GM13977 (cell line): ENCODE measurements at places on chromosomes 4 and X.

GRCh38 chrX:48541140-48541814 is 1.8 kb downstream of the TBC1D25 start:
- DNase-seq = no peak

- DNase-seq = no peak
Observed at GRCh38 chrX:112849016-112849415, 8.4 kb upstream of the AMOT start.

GRCh38 chr4:146061610-146062334 is 113.7 kb upstream of the LSM6 start:
- no peak for DNase-seq

DNA sequence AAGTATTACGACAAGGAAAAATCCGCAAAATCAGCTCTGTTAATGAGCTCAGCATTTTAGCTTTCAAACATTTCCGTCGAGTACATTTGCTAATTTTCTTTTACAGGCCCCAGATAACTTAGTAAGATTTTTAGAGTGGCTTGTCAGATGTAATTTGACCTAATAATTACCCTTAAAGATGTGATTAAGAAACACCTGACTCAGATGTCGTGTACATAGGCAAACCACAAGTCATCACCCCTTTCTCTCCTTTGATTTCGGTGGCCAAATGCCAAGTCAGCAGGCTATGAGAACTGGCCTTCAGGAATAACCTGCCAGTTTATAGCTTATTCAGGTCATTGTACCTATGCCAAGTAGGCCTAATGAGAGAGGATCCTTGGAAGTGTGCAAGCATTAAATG is 369.6 kb downstream of the PCDH7 start:
- no peak for DNase-seq

DNA sequence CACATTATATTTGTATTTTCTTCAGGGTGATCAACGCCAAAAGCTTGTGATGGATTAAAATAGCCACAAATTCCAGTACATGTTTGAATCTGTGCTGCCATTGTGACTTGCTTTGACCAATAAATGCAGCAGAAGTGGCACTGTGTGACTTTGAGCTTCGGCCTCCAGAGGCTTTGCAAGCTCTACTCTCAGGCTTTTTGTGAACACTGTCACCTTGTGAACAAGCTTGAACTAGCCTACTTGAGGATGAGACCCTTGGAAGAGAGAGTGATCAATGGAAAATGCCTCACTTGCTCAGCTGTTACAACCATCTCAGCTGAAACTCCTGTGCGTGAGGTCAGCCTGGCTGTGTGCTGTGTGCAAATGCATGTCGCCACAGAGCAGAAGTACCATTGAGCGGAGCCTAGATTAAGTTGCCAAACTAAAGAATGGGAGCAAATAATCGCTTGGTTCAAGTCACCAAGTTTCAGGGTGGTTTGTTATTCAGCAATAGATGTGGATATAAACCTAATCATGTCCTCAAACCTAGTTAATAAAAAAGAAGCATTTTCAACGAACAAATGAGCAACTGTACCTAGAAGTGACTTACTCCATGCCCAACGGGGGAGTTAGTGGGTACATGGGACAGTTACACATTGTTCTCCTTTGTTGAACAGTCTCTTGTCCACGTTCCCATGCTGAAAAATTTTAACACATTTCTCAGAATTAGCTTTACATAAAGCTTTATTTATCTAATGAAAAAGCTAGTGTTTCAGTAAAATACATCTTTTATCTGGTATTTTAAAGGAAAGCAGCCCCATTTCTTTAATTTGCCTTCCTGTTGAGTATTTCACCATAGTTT is 23.5 kb downstream of the NOA1 start:
- no peak for DNase-seq

DNA sequence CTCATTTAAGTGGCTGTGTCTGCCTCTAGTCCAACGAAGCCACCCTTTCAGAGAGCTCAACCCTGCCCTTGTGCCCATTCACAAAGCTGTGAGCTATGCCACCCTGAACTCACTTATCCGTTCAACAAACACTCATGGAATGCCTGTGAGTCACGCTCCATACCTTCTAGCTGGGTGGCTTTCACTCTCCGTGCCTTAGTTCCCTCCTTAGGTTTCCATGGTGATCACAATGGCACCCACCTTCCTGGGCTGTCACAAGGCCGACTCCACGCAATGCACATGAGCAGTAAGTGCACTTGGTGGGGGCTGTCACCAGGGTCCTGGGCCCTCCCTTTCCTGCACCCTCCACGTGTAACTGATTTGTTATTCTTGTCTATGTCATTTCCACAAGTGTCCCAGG is 37.2 kb upstream of the PPP2R2C start:
- DNase-seq = no peak

GRCh38 chr4:72663828-72664227 is 94.8 kb upstream of the ADAMTS3 start:
- no peak for DNase-seq

GRCh38 chrX:134013092-134013497 is 27.7 kb upstream of the GPC3 start:
- no peak for DNase-seq

DNA sequence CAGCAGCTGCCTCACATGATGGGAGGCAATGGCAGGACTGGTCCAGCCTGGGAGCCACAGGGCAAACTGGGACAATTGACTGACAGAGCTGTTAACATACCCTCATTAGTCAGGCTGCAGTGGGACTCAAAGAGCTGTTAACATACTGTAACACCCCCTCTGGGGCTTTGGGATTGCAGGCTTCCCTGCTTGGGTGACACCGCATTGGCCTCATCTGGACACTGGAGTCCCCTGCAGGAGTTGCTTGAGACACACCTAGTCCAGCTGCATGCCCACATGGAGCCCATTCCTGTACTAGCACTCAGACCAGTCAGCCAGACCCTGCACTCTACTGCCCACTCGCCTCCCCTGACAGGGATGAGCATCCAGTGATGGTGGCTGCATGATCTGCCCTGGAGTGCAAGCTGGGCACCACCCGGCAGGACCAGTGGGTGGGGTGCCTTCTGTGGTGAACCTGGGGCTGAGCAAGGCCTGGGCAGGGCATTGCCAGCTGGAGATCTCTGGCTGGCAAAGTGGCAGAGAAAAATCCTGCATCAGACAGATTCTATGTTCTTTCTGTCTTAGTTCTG is 138.8 kb downstream of the DTHD1 start:
- DNase-seq = no peak

DNA sequence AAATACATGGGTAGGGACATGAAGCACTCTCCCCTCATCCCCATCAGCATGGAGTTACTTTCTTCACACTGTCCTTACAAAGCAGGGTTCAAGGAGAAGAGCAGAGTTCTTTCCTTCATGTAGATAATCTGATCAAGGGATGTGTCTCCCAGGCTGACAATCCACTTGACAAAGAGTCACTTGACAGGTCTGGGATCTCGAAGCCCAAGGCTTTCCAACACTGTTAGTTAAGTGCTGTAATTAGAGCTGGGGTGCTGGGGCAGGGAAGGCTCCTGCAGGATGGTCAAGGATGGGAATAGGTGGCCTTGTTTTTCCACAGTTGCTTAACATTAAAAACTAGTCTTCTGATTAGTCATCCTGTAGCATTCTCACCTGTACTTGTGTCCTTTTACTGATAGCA is 38.0 kb downstream of the CCNG2 start:
- no peak for DNase-seq

- no peak for DNase-seq
Observed at GRCh38 chr4:55030589-55030988, 94.8 kb downstream of the KDR start.

GRCh38 chr4:171954650-171955049 is 141.4 kb downstream of the GALNTL6 start:
- no peak for DNase-seq

DNA sequence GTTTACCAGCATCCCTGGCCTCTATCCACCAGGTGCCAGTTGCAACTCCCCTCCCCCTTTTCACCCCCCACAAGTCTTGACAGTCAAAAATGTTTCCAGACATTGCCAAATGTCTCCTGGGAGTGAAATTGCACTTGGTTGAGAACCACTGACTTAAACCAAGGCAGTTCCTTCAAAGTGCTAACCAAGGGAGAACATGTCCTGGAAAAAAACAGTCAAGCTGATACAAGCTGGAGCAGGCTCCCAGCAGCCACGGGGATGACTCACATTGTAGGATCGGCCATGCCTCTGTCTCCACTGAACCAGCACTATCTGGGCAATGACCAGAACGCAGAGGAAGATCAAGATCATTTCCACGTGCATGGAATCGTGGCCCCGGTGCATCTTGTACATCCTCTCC is 11.4 kb downstream of the RNF175 start:
- no peak for DNase-seq

DNA sequence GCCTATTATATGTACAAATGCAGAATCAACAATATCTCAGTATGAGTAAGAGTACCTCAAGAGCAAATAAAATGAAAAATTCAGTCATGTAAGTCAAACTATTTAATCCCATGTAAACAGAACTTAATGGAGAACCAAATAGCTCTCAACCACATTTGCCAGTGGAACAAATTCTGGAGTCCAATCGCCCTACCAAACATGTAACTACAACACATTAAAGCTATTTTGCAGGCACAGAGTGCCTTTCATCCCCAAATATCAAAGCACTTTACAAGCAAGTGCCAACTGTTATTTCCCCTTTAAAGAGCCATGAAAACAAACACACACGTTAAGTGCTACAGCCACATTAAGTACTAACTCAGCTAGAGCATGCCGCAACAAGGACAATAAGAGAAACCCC is 51.3 kb downstream of the PCDH19 start:
- no peak for DNase-seq

DNA sequence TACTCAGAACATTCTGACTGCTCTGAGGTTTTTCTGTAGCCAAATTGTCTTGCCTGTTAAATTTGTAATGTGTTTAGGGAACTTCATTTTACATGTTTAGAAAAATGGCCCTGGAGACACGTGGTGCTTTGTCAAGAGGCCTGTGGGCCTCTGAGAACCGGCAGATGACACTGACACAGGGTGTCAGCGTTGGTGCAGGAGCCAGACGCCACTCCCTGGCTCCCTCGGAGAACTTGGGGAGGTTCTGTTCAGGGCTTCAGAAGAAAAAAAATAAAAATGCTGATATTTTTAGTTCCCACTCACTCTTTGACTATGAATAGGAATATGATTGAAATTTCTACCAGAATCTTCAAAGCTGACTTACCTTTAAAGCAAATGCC is 190.9 kb upstream of the GATB start:
- DNase-seq = no peak

GRCh38 chr4:53501561-53501960 is 89.7 kb downstream of the LNX1 start:
- DNase-seq = no peak

DNA sequence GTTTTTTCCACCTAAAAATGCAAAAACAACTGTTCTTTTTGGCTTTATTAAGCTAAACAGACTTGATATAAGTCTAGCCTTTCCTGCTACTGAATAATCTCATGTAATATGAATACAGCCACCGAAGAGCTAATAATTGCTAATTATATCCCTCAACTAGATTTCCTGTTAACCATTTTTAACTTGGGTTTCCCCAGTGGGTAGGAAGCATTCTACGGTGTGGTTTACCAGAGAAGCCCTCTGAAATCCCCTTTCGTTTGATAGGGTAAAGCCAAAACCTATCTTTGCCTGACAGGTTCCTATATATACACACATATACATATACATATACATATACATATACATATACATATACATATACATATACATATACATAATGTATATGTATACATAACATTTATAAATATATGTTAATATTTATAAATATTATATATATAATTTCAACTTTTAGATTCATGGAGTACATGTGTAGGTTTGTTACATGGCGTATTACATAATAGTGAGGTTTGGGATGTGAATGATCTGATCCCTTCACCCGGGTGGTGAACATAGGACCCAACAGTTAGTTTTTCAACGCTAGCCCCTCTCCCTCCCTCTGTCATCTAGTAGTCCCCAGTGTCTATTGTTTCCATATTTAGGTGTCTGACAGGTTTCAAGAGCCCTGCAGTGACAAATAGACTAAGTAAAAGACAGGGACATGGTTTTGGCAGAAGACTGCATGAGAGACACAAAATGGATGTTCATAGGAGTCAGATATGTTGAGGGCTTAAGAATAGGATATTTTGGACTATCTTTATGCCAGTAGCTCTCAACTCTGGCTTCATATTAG is 62.4 kb downstream of the ATXN3L start:
- DNase-seq = no peak

- DNase-seq = no peak
Observed at GRCh38 chrX:118552121-118552900, 56.7 kb downstream of the DOCK11 start.

- DNase-seq = no peak
Observed at GRCh38 chrX:140273921-140274320, 230.9 kb downstream of the SOX3 start.

- peak; percentile 23 for DNase-seq
Observed at GRCh38 chrX:21479695-21480270, 105.6 kb downstream of the CNKSR2 start.

GRCh38 chr4:74969507-74970474 is 36.9 kb downstream of the PARM1 start:
- DNase-seq = no peak

DNA sequence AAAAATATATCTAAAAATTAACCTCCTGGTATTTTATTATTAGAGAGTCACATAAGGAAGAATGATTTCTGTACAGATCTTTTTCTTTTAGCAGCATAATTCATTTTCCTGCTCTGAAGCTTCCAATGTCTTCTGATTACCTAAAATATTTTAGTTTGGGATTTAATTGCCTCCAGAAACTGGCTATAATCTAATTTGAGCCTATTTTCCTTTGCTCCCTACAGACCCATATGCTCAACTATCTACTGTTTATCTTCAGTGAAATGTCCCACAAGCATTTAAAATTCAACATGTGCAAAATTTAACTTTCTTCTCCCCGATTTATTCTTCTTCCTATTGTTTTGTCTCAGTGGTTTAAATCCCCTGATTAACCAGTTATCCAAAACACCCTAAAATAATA is 29.1 kb downstream of the NPY2R start:
- DNase-seq = no peak

DNA sequence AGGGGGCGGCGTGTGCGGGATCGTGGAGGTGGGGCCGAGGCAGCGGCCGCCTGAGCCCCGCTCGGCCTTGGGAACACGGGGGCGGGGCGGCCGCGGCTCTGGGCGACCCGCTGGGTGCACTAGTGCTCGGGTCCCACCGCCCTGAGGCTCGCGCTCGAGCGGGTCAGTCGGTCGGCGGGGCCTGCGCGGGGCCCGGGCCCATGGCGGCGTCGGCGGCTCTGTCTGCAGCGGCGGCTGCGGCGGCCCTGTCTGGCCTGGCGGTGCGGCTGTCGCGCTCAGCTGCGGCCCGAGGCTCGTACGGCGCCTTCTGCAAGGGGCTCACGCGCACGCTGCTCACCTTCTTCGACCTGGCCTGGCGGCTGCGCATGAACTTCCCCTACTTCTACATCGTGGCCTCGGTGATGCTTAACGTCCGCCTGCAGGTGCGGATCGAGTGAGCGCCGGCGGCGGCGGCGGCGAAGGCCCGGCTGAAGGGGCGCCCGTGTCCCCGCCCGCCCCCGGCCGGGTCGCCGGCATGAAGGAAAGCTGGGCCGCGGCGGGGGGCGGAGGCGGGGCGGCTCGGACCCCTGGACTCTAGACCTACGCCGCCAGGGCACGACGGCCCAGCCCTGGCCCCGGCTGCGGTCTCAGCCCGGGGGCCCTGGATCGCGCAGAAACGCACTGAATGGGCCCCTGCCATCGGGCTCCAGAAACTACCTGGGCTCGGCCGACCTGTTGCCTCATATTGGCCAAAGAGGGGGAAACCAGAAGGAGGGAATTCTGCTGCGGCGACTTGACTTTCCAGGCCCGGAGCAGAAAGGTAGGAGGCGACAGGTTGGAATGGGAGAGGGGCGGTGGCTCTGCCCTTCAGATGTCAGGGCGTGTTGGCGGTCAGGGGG is at the start of gene SMIM10L2A:
Gene SMIM10L2A, plus strand, starts transcription at position 13 of the 878 bp plus-strand sequence. Its CDS starts 188 bp downstream, at position 201.
- DNase-seq = no peak
